ENCODE measurements at places on chromosomes 11 and 22. TPM values are rescaled to one million over a fixed set of nuclear protein-coding genes. Genes with fewer than 3 reads are reported as not detected.

Gene SNX32
- polyA plus RNA-seq: 0.77 TPM

Gene DSCAML1
- not detected for polyA plus RNA-seq

Gene ANKK1
- 0.08 TPM for polyA plus RNA-seq

Gene TMPRSS5
- not detected for polyA plus RNA-seq

DNA sequence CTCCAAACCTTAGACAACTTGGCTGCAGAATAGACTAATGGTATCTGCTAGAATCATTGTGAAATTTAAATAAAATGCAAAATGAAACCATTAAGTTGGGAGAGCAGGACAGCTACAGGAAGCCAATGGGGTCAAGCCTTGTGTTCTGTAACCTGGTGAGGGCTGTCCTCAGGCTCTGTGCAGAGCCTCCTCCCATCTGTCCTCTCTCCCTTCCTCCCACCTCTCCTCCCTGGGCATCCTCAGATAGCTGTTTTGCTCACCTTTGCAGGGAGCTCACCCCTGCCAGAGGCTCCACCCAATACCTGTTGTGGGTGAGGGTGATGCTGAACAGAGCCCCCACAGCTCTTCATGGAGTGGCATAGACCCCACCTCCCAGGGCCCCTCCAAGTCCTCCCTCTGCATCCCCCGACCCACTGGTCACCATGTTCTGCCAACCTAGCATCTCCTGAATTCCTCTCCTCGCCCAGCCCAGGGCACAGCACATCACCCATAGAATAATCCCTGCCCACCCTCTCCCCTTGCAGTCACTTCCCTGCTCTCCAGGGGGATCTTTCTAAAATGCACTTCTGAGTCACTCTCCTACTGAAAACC is 100.3 kb downstream of the PDE2A start:
- H3K4me1 ChIP-seq: no peaks in the 10 kb centered on the region
- no peak overlapping the region for H3K27ac ChIP-seq
- no peak for DNase-seq
- H3K36me3 ChIP-seq: no peaks in the 10 kb centered on the region
- no peaks in the 10 kb centered on the region for H3K27me3 ChIP-seq

DNA sequence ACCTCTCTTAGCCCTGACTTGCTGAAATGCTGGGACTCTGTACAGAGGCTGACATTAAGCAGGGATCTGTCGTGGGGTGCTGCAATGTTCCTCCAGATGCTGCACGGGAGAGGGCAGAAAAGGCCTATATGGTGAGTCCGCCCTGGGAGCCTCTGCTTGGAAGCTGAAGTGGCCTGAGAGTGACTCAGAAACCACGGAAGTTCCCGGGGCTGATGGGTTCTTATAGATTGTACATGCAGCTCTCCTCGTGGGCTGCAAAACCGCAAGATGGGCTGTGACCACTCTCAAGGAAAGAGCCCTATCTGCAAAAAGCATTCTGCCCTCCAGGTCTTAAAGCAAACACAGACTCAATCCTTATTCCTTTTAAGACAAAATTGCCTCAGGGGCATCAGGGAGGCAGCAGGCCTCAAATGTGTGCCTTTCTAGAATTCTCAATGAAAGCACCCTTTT is 5.8 kb upstream of the SLC43A3 start:
- DNase-seq: no peak
- no peaks in the 10 kb centered on the region for H3K4me1 ChIP-seq
- H3K36me3 ChIP-seq: no peaks in the 10 kb centered on the region
- H3K27me3 ChIP-seq: no peaks in the 10 kb centered on the region

DNA sequence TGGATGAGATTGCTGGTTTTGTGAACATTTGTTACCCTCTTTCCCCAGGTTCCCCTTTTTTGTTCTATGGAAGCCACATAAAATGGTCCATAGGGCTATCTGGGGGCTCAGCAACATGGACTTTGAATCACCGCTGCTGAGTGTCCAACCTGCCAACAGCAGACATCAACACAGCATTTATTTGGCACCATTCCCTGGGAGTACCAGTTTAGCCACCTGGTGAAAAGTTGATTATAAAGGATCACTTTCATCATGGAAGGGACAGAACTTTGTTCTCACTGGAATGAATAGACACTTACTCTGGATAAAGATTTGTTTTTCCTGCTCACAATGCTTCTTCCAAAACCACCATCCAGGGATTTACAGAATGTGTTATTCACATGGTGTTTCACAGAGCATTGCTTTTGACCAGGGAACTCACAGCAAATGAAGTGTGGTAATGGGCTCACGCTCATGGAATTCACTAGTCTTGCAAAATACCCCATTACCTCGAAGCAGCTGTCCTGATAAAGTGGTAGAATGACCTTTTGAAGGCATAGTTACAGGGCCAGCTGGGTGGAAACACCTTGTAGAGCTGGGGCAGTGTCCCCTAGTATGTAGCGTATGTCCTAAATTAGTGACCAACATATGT is 43.9 kb downstream of the ADM start:
- no peaks in the 10 kb centered on the region for H3K27me3 ChIP-seq
- no peak overlapping the region for H3K4me3 ChIP-seq
- H3K36me3 ChIP-seq: no peaks in the 10 kb centered on the region
- H3K27ac ChIP-seq: no peak overlapping the region
- no peak for DNase-seq
- no peaks in the 10 kb centered on the region for H3K4me1 ChIP-seq
